ENCODE measurements at places on chromosomes 5 and 9.

DNA sequence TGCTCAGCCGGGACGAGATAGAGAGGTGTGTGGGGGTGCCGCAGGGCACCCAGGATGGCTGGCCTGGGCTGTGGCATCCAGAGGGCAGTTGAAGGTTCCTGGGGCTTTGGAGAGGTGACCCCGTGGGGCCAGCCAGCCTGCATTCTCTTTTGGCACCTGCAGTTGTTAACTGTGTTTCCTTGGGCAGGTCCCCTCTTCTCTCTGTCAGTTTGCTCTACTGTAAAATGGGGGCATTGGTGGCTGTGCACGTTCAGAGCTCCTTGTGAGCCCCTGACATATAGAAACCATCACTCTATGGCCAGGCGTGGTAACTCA lies 8.5 kb downstream of the ZDHHC12 start:
- no peak for DNase-seq

- no peak for DNase-seq
Measured at GRCh38 chr9:18857769-18858168, 175.2 kb downstream of the SAXO1 start.

DNA sequence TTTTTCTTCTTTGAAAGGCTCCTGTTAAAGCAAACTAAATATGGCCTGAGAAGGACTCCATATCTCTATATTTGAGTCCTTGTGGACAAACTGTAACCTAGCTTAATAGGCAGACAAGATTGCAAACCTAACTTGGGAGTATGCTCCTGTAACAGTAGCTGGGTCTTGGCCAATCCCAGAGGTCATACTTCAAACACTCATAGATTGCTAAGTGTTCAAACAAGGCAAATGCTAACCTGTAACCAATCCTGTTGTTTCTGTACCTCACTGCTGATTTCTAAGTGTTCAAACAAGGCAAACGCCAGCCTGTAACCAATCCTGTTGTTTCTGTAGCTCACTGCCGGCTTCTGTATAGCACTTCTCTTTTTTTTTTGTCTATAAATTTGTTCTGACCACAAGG lies 50.6 kb upstream of the CLK4 start:
- DNase-seq, result no peak

DNA sequence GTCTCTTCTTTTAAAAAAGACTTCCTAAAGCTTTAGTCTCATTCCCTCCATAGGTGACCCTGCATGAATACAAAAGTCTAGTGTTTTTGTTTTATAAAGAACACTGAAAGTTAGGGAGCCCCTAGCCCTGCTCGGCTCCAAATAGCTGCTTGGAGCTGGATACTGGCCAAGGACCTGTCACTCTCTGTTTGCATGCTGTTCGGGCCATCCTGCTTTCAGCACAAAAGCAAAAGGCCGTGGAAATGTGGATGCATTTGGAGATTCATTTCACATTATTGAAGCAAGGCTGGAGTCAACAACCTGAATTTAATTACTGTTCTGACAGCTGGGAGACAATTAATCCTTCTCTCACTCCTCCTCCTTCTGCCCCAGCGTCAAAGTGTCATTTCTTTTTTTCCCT lies 151.7 kb upstream of the NMUR2 start:
- DNase-seq, result no peak

DNA sequence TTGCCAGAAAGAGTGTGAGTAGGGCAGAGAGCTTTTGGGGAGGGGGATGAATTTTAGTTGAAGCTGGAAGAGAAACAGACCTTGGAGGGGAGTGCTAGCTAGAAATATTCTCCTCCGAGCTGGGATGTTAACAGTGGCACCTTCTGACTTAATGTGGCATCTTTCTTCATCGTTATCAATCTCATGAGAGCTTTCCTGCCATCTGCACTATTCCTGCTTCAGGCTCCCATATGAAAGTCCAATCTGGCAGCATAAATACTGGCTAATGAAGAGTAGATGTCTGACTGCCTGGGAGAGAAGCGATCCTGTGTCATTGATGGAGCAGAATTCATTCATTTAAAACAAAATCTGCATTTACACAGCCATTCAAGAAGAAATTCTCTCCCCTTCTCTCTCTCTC lies 284.5 kb downstream of the TMEM38B start:
- no peak for DNase-seq

DNA sequence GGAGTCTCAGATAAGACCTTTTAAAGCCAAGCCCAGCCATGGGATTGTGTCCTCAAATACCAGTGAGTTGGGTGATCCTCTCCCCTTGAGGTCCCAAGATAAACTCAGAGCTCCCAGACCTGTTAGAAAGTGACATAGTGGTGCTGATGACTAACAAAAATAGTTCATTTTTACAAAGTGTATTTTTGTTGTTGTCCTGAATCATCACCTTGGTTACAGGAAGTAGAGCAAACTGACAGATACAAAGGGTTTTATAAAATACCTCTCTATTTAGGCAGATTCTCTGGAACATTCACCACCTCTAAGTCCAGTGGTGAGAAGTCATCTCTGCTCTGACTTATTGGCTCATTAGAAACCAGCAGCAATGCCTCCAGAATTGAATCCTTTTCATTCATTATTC lies 259.3 kb downstream of the CEMIP2 start:
- DNase-seq, result no peak

GRCh38 chr9:74874220-74874619 lies 13.5 kb downstream of the TRPM6 start:
- DNase-seq, result no peak
